ENCODE measurements at places on chromosomes 7 and 10.
A peak's percentile ranks its signal among the peaks of the same experiment; 100 is the strongest.

- H3K4me3 ChIP-seq = no peak overlapping the region
- DNase-seq = no peak
- no peaks in the 10 kb centered on the region for H3K4me1 ChIP-seq
- H3K27me3 ChIP-seq = no peaks in the 10 kb centered on the region
Measured at GRCh38 chr10:51342381-51342780, 268.1 kb downstream of the PRKG1 start.

- H3K27ac ChIP-seq = no peak overlapping the region
- no peaks in the 10 kb centered on the region for H3K4me1 ChIP-seq
- DNase-seq = no peak
- no peaks in the 10 kb centered on the region for H3K27me3 ChIP-seq
Measured at GRCh38 chr7:79622781-79623180, 169.3 kb upstream of the MAGI2 start.

DNA sequence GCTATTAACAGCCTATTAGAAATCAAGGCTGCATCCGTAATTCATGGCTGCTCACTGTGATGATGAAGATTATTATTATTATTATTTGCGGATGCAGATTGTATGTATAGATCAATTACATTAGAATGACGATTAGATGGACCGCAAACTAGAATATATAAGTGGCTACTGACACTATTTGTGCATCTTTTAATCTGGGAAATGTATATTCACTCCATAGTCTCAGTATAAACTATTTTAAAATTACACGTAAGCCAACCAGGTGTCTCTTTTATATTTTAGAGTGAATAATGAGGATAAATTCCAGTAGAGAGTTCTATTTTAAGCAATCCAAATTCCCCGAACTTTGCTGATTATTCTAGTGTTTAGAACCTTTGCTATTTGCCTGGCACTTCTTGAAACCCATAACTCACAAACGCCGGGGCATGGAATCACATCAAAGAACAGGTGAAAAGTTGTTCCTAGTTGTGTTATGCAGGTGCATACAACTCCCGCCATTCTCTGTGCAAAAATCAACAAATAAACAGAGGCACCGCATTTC is 509 bp upstream of the ING3 start:
- DNase-seq = no peak
- H3K27ac ChIP-seq = peak overlapping the region; percentile 100
- no peaks in the 10 kb centered on the region for H3K36me3 ChIP-seq
- no peaks in the 10 kb centered on the region for H3K4me1 ChIP-seq
- H3K27me3 ChIP-seq = no peaks in the 10 kb centered on the region

DNA sequence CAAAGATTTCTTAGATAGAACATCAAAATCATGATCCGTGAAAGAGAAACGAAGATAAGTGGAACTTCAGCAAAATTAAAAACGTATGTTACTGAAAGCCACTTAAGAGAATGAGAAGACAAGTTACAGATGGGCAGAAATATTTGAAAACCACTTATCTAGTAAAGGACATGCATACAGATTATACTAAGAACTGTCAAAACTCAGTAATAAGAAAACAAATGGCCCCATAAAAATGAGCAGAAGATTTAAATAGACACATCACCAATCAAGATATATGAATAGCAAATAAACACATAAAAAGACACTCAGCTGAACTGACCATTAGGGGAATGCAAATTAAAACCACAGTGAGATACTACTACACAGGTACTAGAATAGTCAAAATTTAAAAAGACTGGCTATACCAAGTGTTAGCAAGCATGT is 343.7 kb downstream of the PTEN start:
- no peak for DNase-seq
- H3K27ac ChIP-seq = no peak overlapping the region
- H3K4me3 ChIP-seq = no peak overlapping the region
- H3K27me3 ChIP-seq = no peaks in the 10 kb centered on the region

DNA sequence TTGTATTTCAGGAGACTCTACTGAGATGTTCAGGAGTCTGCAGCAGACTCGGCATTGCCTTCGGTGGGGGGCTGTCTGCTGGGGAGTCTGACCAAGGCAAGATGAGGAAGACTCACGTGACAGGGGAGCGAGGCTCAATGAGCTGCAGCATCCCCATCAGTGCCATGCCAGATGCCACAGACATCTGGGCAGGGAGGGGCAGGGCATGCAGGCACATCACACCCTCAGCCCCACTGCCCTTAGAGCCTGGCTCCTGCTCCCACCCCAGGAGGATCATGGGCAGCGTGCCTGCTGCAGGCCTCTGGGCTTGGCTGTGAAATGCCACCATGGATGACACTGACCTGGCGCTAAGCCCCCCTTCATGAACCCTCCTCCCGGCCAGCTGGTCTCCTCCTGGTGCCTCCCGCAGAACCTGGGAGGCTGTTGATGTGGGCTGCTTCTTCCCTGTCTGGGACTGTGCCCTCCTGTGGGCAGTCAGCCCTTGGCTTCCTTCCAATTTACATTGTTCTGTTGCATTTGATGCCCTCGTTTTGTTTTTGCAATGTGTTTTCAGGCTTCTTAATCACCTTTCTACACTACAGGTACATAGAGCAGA is 235.0 kb downstream of the PAXIP1 start:
- H3K4me3 ChIP-seq = no peak overlapping the region
- no peaks in the 10 kb centered on the region for H3K4me1 ChIP-seq
- no peaks in the 10 kb centered on the region for H3K27me3 ChIP-seq
- no peaks in the 10 kb centered on the region for H3K36me3 ChIP-seq
- no peak for DNase-seq

GRCh38 chr7:142792593-142792992 is 21.8 kb downstream of the PRSS2 start:
- no peak overlapping the region for H3K4me3 ChIP-seq
- no peaks in the 10 kb centered on the region for H3K4me1 ChIP-seq
- no peak for DNase-seq
- no peaks in the 10 kb centered on the region for H3K27me3 ChIP-seq
- H3K27ac ChIP-seq = no peak overlapping the region

DNA sequence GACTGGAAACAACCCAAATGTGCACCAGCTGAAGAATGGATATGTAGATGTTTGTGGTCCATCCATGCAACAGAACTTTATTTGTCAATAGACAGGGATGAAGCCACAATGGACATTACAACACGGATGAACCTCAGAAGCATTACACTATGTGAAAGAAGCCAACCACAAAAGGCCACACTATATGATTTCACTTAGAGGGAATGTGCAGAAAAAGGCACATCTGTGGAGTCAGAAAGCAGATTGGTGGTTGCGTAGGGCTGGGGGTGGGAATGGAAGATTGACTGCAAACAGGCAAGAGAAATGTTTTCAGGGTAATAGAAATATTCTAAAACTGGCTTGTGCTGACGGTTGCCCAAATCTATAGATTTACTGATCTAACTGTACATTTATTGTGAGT is 34.3 kb upstream of the WASHC2A start:
- no peak for DNase-seq
- no peaks in the 10 kb centered on the region for H3K27me3 ChIP-seq
- H3K36me3 ChIP-seq = no peaks in the 10 kb centered on the region
- no peak overlapping the region for H3K27ac ChIP-seq
- H3K4me3 ChIP-seq = no peak overlapping the region

- H3K27ac ChIP-seq = no peak overlapping the region
- H3K4me1 ChIP-seq = no peaks in the 10 kb centered on the region
- DNase-seq = no peak
- no peaks in the 10 kb centered on the region for H3K36me3 ChIP-seq
- no peak overlapping the region for H3K4me3 ChIP-seq
Measured at GRCh38 chr7:110803602-110804143, 287.3 kb upstream of the LRRN3 start.

GRCh38 chr7:142745091-142745635 is 4.1 kb upstream of the PRSS1 start:
- no peak overlapping the region for H3K27ac ChIP-seq

DNA sequence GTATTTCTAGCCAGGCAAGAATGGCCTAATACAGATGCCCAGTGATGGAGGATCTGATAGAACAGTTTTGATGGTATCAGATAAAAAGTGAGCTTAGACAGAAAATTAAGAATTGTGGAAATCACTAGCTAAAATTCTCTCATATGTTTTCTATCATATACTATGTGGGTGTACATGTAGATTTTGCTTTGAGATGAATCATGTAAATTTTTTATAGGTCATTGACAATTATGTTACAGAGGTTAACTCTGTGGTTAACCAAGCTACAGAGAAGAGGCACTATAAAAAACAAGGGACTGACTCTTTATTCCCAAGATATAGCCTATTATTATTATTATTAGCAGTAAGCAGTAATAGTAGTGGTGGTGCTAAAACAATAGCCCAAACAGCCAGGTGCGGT is 156.5 kb downstream of the ITGA8 start:
- H3K4me3 ChIP-seq = no peak overlapping the region
- DNase-seq = no peak
- H3K27me3 ChIP-seq = no peaks in the 10 kb centered on the region
- H3K4me1 ChIP-seq = no peaks in the 10 kb centered on the region
- H3K36me3 ChIP-seq = no peaks in the 10 kb centered on the region
- no peak overlapping the region for H3K27ac ChIP-seq

DNA sequence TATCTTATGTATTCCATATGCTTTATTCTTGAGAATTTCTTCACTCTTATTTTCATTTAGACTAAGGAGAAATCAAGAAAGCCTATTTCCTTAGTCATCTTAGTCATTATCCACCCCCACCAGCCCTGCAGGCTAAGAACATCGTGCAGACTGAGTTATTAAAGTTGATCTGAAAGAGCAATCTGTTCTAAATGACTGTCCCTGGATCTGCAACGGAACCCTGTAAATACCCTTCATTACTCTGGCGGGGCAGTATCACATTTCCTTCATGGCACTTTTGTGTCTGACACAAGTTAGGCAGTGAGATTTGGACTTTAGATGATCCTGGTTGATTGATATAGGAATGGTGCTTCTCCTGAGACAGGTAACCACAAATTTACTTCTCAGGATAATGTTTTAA is 3.5 kb upstream of the MYPN start:
- H3K4me1 ChIP-seq = no peaks in the 10 kb centered on the region
- no peak for DNase-seq
- H3K27ac ChIP-seq = no peak overlapping the region
- H3K27me3 ChIP-seq = no peaks in the 10 kb centered on the region

DNA sequence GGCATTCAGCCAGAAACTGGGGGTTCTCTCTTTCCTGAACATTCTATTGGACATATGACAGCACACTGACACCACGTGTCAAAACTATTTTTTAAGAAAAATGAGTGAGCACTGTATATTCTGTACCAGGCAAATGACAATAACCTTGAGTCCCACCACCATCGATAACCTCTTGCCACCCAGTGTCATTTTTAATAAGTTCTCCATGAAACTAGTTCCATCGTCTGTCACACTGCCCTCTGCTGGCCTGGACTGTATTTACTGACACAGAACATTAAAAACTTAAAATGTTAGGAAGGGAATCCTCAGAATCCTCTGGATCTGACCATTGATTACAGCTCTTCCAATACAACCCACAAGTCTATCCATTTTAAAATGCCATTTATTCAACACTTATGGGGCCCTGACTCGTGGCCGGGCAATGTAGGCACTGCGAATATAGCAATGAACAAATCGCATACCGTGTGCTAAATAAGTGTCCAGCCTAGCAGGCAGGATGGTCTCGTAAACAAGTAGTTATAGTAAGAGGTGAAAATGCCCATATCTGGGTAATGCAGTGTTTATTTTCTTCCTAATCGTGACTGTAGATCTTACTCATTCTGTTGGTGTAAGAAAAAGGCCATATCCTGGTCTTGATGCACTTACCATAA is 35.9 kb upstream of the CACNB2 start:
- no peak overlapping the region for H3K4me3 ChIP-seq
- H3K4me1 ChIP-seq = no peaks in the 10 kb centered on the region
- no peaks in the 10 kb centered on the region for H3K36me3 ChIP-seq
- no peak overlapping the region for H3K27ac ChIP-seq
- no peaks in the 10 kb centered on the region for H3K27me3 ChIP-seq
- peak; percentile 49 for DNase-seq

- no peaks in the 10 kb centered on the region for H3K4me1 ChIP-seq
- H3K27me3 ChIP-seq = no peaks in the 10 kb centered on the region
Measured at GRCh38 chr7:82865856-82866255, 296.8 kb downstream of the PCLO start.

Data from Caco-2 (cell line).